Esophagus squamous epithelium (tissue), 5 donors: ENCODE measurements at places on chromosomes 7 and 10.

- no peak for DNase-seq
Measured at GRCh38 chr10:75405598-75406461, 4.3 kb upstream of the ZNF503 start.

- DNase-seq, result peak; percentile 38
Measured at GRCh38 chr7:127585044-127585953, at the start of gene GCC1. TSS of gene GCC1 (minus strand) at chr7:127585596. CDS start at chr7:127585182, 414 bp downstream.

DNA sequence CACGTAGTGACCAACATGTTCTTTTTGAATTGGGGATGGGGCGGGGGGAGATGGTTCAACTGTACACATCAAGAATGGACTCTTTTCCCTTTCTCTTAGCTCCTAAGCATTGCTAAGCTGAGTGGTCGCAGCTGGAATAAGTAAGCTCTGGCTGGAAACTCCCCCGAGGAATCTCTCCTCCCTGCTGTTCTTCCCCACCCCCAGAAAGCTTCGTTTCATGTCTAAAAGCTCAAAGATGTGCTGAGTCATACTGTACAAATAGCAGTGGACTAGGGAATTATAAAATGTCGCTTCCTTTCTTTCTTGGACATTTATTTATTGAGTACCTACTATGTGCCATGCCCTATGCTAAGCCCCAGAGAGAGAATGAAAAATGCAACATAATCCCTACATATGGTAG lies 191.1 kb upstream of the ADO start:
- DNase-seq, result no peak

DNA sequence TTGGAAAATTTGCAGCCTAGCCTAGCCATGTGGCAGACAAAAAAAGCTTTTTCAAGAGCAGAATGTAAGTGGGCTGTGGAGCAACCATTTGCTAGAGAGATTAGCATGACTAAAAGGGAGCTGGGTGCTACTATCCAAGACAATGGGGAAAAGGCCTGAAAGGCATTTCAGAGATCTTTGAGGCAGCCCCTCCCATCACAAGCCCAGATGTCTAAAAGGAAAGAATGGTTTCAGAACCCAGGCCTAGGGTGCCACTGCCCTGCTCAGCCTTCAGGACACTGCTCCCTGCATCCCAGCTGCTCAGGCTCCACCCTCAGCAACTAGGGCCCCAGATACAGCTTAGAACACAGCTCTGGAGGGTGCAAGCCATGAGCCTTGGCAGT lies 24.7 kb downstream of the PNLIPRP3 start:
- no peak for DNase-seq

- DNase-seq, result no peak
Measured at GRCh38 chr7:12719141-12719919, 31.9 kb downstream of the ARL4A start.

- DNase-seq, result no peak
Measured at GRCh38 chr10:91536111-91536510, 96.8 kb downstream of the PPP1R3C start.

GRCh38 chr10:14873090-14873760 lies 5.4 kb upstream of the SUV39H2 start:
- no peak for DNase-seq

- no peak for DNase-seq
Measured at GRCh38 chr10:110175406-110175805, 32.0 kb upstream of the MXI1 start.

DNA sequence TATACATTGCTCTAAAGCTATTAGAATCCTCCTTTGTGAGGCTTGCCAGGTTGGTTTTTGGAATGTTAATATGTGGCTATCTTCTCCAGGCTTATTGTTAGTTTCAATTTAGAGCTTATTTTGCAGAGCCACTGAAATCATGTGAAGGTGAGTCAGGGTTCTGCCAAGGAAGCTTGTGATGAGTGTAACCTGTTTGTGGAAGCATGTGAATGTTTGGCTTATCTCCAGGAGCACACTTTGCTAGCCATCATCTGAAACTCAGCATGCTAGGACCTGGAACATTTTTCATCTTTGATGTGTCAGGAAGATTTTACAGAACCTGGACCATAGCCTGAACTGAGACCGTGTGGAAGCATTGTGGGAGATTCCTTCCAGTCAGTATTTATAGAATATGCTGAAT lies 197.3 kb downstream of the PPP1R9A start:
- no peak for DNase-seq

DNA sequence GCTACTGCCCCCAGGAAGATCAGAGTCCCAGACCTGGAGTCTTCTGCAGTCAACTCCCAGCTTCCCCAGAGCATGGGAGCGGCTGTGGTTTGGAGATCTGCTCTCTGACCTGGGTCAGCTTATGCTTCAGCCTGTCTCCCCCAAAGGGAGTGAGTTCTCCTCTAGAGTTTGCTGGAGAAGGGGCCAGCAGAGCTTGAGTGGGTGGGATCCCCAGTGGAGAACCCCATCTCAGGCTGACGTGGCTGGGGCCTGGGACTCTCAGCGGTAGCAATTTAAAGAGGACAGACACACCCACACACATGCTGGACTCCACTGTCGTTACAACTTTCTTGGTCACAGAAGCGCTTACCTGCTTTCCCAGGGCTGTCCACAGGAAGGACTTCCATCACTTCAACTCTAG lies 6.3 kb downstream of the UNC5B start:
- DNase-seq, result no peak

DNA sequence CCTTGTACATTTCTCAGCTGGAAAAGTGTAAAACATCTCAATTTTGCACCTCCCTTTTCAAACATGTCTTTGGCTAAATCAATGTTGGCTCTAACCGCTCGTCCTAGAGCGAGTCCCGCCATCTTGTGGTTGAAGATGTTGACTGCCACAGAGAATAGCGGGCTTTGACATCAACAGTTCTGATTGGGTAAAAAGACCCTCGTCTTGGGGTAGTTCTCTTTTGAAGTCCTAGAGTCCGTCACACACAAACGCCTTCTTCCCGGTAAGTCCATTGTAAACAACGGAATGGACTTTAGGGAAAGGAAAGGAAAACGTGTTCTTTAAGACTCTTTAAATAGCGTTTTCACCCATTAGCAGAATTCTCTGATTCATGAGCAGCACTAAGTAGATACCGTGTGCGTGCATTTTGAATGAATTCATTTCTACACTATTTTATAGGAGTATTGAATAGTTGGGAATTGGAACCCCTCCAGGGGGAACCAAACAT lies 452 bp upstream of the RPP30 start:
- DNase-seq, result no peak

- DNase-seq, result no peak
Measured at GRCh38 chr7:83072576-83073517, 89.8 kb downstream of the PCLO start.

DNA sequence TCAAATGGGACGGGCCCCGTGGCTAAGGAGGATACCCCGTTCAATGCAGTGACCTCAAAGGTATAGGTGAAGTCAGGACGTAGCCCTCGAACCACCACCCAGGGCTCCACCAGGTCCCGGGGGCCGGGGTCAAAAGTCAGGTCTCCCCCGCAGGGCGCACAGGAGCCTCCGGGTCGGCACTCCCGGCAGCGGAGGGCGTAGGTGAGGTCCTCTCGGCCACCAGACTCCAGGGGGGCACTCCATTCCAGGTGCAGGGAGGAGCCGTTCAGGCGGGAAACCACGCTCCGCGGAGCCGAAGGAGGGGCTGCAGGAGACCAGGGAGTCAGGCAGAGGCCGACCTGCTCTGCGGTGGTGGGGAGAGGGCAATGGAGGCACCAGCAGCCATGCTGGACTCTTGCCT lies 7.7 kb downstream of the EPHB4 start:
- no peak for DNase-seq

DNA sequence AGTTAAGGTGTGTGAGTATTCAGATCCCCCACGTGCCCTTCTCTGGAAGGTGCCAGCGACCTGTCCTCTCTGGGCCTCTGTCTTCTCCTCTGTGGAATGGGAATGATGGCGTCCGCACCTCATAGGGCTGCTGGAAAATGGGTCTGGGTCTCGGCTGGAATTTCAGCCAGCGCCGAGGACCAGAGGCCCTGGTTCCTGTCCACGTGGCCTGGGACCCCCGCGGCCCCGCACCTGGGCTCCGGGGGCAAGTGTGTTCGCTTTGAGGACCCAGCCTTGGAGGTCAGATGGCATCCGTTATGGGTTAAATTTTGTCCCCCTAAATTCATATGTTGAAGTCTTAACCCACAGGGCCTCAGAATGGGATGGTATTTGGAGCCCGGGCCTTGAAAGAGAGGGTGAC lies 32.6 kb upstream of the PSMG3 start:
- DNase-seq, result no peak

DNA sequence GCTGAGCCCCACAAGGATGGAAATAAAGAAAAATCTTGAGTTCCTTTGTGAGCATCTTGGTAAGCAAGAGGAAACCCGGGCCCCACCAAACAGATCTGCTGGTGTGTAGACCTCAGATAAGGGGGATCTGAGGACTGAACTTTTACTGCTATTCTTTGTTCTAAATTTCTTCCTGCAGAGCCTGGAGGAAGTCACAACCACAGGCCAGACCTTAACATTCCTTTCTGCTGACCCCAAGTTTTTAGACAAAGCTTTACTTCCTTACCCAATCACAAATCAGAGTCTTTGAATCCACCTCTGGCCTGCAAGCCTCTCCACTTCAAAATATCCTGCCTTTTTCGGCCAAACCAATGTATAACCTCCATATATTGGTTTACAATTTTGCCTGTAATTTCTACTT lies 352.6 kb upstream of the AUTS2 start:
- DNase-seq, result no peak

DNA sequence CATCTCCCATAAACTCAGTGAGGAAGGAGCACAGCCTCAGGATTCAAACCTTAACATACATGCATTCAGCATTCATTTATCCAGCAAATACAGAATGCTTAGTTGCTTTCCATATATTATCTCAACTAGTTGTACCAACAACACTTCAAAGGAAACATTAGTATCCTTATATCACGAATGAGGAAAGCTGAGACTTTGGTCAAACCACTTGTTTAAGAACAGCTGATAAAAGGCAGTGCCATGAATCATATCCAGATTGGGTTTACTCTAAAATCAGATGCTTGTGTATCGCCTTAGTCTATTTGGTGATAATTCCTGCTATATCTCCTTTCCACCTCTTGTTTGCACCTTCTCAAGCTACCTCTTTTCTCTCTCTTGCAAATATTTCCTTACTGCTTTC lies 1.9 kb upstream of the CPED1 start:
- DNase-seq, result no peak

DNA sequence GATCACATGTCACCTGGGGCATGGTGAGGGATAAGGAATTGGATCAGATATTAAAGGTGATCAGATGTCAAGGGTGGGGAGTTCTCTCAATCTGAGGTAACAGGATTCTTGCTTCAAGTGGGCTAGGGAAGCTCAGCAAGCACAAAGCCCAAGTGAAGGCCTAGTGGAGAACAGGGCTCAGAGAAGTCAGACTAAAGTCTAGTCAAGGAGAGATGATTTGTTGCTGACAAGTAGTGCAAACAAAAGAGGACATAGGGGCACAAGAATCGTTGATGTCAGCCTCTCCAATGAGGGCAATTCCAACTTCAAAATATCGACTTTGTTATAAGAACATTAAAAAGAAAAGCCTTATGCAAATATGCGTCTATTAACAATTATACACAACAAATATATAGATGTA lies 852.8 kb upstream of the CELF2 start:
- DNase-seq, result no peak

GRCh38 chr7:45028138-45028919 lies 28.3 kb downstream of the CCM2 start:
- no peak for DNase-seq

DNA sequence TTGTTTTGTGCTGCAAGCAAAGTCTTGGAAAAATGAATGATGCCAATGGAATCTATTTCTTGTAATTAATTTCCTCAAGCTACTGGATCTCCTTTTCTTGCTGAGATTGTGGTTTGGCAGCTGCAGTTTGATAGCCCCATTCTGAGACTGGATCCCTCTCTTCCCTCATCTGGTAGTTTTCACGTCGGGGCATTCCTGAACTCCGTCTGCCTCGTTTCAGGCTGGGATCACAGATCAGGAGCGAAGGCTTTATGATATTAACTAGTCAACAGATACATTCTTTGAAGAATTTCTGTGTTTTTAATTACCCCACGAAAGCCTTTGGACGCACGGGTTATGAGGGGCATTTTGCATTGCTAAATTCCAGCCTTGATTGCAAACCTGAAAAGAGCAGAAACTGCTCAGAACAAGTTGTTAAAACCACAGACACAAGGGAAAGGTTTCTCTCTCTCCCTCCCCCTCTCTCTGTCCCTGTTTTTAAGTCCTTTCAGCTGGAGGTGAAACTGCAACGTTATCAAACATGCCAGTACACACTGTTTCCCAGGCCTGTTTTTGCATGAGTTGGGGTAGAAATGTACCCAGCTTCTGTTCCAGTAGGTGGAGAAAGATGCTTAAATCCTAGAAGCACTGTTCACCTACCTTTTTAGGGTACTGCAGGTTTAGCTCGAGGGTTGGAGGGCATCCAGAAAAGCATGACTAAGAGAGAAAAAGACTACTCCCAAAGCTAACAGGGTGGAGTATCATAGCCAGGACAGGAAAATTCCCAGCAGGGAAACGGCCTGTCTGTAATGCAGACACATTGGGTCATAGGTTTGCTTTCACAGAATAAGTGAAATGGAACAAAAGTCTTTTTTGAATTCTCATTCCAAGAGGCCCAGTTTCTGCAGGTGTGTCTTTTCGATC lies 124.3 kb downstream of the CUX1 start:
- DNase-seq, result no peak

- no peak for DNase-seq
Measured at GRCh38 chr10:70096016-70096704, 36.5 kb downstream of the AIFM2 start.

DNA sequence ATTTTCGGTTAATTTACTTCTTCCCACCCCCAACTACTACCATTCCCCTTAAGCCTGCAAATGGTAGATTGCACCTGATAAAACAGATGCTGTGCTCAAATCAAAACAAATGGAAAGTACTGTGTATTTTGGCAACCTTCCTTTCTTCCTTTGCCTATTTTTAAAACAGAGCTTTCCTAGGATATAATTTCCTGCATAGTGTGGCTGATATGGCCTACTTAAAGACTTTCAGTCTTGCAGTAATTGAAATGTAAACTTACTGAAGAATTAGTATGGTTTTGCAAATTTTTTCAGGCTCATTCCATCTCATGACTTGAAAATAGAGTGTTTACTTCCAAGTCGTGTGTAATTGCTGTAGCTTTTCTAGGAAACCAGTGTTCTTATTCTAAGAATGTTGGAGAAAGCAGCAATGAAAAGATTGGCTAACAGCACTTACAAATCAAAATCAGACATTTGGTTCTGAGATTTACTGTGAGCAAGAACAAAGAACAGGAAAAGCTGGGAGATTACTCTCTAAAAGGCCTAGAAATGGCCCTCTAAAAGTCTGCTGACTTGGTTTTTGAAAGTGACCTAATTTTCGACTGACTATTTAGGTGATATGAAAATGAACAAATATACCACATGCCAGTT lies 52.0 kb downstream of the REEP3 start:
- DNase-seq, result no peak

DNA sequence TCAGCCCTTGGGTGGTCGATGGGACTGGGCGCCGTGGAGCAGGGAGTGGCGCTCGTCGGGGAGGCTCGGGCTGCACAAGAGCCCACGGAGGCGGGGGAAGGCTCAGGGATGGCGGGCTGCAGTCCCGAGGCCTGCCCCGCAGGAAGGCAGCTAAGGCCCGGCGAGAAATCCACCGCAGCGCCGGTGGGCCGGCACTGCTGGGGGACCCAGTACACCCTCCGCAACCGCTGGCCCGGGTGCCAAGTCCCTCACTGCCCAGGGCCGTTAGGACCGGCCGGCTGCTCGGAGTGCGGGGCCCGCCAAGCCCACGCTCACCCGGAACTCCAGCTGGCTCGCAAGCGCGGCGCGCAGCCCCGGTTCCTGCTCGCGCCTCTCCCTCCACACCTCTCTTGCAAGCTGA lies 138.4 kb downstream of the BAMBI start:
- DNase-seq, result no peak
